ENCODE measurements at places on chromosomes 4 and X. TPM values are rescaled to one million over a fixed set of nuclear protein-coding genes. Genes with fewer than 3 reads are reported as not detected.

CT47B1 gene
- total RNA-seq: not detected

POF1B gene
- total RNA-seq: 0.48 TPM

RNF128 gene
- total RNA-seq: 17.1 TPM

MAGEA11 gene
- not detected for total RNA-seq

DNAAF6 gene
- total RNA-seq: not detected

CD99 gene
- total RNA-seq: 96.3 TPM

SMIM14 gene
- total RNA-seq: 43.6 TPM

SSX7 gene
- not detected for total RNA-seq

CXorf49 gene
- not detected for total RNA-seq

POLN gene
- 3.3 TPM for total RNA-seq

BRS3 gene
- not detected for total RNA-seq

SOX3 gene
- not detected for total RNA-seq

LIMCH1 gene
- total RNA-seq: 71.8 TPM

DNA sequence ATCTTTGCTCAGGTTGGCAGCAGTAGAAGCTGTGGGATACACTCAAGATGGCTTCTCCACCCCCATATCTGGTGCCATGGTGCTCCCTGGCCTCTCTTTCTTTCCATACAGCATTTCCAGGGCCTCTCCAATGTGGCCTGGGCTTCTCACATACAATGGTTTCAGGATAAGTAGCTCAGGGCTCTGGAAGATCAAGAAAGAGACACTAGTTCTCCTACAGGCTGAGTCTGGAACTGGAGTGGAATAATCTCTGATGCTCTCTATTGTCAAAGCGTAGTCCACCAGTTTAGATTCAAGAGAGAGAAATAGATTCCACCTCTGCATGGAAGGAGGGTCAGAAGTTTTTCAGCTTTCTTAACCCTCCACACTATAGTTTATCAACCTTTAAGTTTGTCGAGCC, 138.2 kb upstream of the AADAT start:
- no peaks in the 10 kb centered on the region for H3K4me1 ChIP-seq
- H3K27ac ChIP-seq: no peak overlapping the region
- H3K27me3 ChIP-seq: no peaks in the 10 kb centered on the region
- no peaks in the 10 kb centered on the region for H3K36me3 ChIP-seq

DNA sequence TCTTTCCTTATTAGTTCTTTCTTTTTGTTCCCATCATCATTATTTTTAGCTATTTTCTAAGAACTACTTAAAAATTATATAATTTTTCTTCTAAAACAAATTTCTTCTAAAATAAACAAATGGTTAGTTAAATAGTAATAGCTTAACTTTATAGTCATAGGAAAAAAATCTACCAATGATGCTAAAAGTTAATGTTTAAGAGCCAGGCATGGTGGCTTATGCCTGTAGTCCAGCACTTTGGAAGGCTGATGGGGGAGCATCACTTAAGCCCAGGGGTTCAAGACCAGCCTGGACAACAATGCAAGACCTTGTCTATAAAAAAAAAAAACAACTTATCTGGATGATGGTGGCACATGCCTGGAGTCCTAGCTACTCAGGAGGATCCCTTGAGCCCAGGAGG, 127.1 kb upstream of the ANXA3 start:
- H3K27ac ChIP-seq: no peak overlapping the region
- H3K4me3 ChIP-seq: no peak overlapping the region
- no peak for DNase-seq
- no peaks in the 10 kb centered on the region for H3K36me3 ChIP-seq
- H3K4me1 ChIP-seq: no peaks in the 10 kb centered on the region

- no peak for DNase-seq
- no peak overlapping the region for H3K4me3 ChIP-seq
- H3K27me3 ChIP-seq: no peaks in the 10 kb centered on the region
These were observed 15.2 kb downstream of the ATP8A1 start for GRCh38 chr4:42641656-42642055.

GRCh38 chr4:58843455-58843854, 1733.3 kb upstream of the IGFBP7 start:
- no peak overlapping the region for H3K27ac ChIP-seq
- H3K4me1 ChIP-seq: no peaks in the 10 kb centered on the region
- no peaks in the 10 kb centered on the region for H3K36me3 ChIP-seq
- H3K4me3 ChIP-seq: no peak overlapping the region
- DNase-seq: no peak

DNA sequence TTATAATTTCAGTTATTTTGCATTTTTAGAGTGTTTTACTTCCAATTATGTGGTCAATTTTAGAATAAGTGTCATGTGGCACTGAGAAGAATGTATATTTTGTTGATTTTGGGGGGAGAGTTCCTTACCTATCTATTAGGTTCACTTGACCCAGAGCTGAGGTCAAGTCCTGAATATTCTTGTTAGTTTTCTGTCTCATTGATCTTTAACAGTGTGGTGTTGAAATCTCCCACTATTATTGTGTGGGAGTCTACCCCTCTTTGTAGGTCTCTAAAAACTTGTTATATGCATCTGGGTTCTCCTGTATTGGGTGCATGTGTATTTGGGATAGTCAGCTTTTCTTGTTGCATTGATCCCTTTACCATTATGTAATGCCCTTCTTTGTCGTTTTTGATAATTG, 127.0 kb upstream of the ZDHHC15 start:
- no peak overlapping the region for H3K27ac ChIP-seq
- peaks cover 6% of the 10 kb centered on the region for H3K27me3 ChIP-seq
- DNase-seq: no peak
- H3K4me1 ChIP-seq: no peaks in the 10 kb centered on the region
- H3K4me3 ChIP-seq: no peak overlapping the region

DNA sequence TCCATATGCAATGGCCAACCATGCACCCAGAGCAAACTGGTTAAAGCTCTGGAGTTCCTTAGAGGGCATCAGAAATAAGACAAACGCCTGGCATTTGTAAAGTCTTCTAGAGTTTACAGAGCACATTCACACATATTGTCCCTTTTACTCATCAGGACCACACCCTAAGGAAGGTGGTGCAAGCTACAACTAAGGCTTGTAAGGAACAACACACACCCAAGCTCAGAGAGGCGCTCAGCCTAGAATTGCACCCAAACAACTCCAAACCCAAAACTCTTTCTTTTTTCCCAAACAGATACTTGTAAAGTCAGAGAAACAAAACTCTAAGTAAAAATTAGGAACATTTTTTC, 46.1 kb downstream of the SMPX start:
- H3K4me1 ChIP-seq: no peaks in the 10 kb centered on the region
- no peak overlapping the region for H3K4me3 ChIP-seq
- no peak overlapping the region for H3K27ac ChIP-seq
- no peaks in the 10 kb centered on the region for H3K36me3 ChIP-seq
- peaks cover 18% of the 10 kb centered on the region for H3K27me3 ChIP-seq

- DNase-seq: no peak
- no peaks in the 10 kb centered on the region for H3K4me1 ChIP-seq
- no peaks in the 10 kb centered on the region for H3K27me3 ChIP-seq
- no peak overlapping the region for H3K27ac ChIP-seq
- H3K4me3 ChIP-seq: no peak overlapping the region
- H3K36me3 ChIP-seq: no peaks in the 10 kb centered on the region
These were observed 357.7 kb upstream of the EMCN start for GRCh38 chr4:100875296-100876068.

DNA sequence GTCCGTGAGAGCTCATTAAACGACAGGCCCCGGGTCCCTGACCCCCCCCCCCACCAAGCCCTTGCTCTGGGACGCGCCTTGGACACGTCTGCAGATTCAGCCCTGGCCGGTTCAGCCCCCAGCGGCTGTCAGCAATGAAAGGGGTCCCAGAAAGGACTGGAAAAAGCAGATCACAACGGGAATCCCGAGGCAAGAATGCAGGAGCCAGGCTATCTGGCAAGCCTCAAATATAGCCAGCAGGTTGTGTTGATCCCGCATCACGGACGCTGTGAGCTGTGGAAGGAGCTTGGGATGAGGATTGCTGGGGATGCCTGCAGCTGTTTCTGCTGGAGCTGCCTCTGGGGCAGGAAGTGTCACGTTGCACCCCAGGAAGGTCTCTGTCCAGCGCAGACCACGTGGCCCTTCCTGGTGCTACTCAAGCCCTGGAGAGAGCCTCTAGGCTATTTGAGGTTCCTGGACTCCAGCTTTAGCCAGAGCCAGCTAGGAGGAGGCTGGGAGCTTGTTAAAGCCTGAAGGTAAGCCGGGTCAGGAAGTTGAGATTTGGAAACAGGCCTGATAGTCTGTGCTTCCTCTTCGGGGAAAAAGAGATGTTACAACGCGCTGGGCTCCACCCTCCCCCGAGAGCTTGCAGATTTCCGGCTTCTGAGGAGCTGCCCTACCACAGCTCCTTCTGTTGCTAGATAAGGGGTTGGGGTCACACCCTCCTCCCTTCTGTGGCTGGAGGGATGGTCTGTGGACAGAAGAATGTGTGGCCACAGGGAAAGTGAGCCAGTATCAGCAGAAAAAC, 19.3 kb upstream of the CSF2RA start:
- H3K4me3 ChIP-seq: peak overlapping the region; percentile 16
- H3K27me3 ChIP-seq: no peaks in the 10 kb centered on the region
- no peaks in the 10 kb centered on the region for H3K4me1 ChIP-seq
- no peaks in the 10 kb centered on the region for H3K36me3 ChIP-seq
- peak overlapping the region; percentile 2 for H3K27ac ChIP-seq

GRCh38 chr4:35559559-35560365, 684.6 kb downstream of the ARAP2 start:
- no peak overlapping the region for H3K4me3 ChIP-seq
- no peaks in the 10 kb centered on the region for H3K4me1 ChIP-seq
- H3K27me3 ChIP-seq: no peaks in the 10 kb centered on the region
- no peaks in the 10 kb centered on the region for H3K36me3 ChIP-seq

Data from breast epithelium (tissue), 4 donors.